NCI-H774 (cell line): ENCODE measurements at places on chromosomes 5 and 9.

DNA sequence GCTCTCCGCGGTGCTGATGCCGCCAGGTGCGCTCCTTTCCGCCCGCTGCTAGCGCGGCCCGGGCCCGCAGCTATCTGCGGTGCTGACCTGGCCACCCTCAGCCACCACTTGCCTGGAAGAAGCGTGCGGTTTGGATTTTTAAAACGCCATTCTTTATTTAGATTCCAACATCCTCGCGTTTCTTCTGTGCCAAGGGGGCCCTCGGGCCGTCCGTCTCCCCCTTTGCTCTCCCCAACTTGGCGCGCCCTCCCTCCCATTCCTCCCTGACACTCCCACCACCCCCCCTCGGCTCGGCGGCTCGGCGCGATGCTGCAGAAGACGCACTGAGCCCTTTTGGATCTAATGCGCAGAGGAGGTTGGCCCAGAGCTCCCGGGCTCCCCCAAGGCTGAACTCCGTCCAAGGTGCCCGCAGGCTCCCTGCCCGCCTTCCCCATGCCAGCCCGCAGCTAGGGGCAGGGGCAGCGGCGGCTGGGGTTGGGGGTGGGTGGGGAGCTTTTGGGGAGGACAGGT, at the start of gene BARHL1:
Gene BARHL1 (plus strand): TSS at position 331 of the 510 bp plus-strand sequence. CDS start 192 bp downstream, outside the sequence.
- no peak for DNase-seq

GRCh38 chr9:69412741-69413150, 87.7 kb downstream of the ENTREP1 start:
- no peak for DNase-seq

DNA sequence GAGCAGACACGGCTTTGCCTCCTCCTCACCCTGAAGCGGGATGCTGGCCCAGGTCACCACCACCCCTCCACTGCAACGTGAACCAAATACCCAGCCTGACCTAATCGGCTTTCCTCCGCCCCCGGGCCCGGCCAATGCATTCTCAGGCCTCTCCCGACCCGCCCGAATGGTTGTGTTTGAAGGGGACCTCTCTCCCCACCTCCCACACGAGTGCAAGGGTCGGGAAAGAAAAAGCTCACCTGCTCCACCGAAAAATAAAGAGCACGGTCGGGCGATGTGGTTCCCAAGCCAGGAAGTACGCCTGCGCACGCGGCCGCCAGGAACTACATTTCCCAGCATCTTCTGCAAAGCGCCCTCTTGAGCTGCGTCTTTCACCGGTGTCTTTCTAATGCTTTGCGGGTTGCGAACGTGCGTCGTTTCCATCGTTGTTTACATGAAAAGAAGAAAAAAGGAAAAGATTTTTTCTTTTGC, at the start of gene ZNF883:
Gene ZNF883 (minus strand): TSS at position 282 of the 471 bp plus-strand sequence.
- DNase-seq = peak; percentile 57

DNA sequence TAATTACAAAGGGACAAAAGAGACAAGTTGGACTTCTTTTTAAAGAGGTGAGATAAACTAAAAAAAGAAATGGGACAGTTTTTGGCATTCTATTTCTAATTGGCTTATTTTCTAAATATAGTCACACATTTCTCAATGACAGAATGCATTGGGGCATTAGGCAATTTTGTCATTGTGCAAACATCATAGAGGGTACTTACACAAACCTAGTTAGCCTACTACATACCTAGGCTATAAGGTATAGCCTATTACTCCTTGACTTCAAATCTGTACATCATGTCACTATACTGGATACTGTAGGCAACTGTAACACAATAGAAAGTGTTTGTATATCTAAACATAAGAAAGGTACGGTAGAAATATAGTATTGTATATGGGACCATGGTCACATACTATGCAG, 56.1 kb downstream of the LSM11 start:
- no peak for DNase-seq

- no peak for DNase-seq
Observed at GRCh38 chr5:157362982-157363381, 97.0 kb upstream of the NIPAL4 start.

DNA sequence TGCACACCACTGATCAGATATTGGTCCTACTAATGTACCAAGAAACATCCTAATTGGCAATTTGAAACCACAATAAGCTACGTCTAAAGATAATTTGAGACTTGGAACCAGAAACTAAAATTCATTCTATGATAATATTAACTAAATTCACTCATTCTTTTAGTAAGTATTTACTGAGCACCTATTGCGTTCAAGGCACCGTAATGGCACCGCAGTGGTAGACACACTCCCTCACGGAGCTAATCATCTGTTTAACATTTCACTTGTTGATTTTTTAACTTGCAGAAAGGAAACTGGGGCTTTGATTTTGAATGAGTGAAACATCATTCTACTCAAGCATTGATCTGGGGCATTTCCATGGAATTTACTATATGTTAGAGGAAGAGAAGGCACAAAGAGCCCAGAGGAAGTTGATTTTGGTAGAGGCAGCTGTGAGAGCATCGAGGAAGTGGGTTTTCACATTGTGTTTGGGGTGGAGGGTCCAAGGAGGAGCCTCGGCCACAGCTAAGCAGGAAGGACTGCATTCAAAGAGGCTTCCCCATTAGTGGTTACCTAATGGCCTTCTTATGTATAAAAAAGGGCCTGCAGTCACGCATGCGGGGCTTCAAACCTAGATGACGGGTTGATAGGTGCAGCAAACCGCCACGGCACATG, 7.1 kb downstream of the RAPGEF1 start:
- no peak for DNase-seq

DNA sequence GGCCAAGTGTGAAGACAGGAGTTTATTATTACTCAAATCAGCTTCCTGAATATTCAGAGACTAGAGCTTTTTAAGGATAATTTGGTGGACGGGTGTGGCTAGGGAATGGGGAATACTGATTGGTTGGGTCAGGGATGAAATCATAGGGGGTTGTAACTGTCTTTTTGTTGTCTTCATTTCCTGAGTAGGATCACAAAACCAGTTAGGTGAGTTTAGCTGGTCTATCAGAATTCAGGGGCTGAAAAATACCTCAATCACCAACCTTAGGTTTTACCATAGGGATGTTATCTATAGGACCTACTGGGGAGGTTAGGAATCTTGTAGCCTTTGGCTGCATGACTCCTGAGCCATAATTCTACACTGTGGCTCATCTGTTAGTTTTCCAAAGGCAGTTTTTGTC, 235.8 kb downstream of the YTHDC2 start:
- DNase-seq = no peak

GRCh38 chr9:80964374-80964773, 725.0 kb downstream of the TLE1 start:
- no peak for DNase-seq

DNA sequence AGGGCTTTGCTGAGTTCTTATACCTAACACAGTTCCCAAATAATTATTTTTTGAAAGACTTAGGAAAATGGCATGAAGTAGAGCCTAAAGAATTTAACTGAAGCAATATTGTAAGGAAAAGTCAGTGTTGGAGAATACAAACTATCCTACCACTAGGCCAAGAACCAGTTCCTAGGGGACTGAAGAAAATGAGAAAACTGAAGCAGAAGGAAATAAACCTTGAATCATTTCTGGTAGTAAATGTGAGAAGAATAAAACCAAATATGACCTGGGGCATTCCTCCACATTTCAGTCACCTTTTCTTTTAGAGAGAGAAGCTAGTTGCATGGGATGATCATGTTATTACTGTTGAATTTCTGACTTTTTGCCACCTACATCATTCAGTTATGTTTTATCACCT, 1393.9 kb upstream of the C9orf72 start:
- no peak for DNase-seq

DNA sequence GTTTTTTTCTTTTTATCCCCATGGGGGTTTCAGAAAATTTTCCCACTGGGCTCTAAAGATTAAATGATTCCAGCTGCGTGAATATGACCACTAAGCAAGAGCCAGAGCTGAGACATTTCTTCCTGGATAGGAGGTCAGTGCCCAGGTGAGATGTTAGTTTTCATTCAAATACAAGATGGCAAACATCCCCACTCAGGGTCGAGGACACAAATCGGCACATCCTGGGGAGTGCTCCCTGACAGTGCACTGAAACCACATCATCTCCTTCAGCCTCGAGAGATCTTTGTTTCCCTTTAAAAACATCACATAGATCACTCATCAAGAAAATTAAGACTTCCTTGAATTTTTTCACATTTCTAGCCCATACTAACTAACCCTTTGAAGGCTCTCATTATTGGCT, 273.2 kb upstream of the PANK3 start:
- no peak for DNase-seq

GRCh38 chr9:5263351-5264218, 32.4 kb downstream of the INSL4 start:
- DNase-seq = no peak

- DNase-seq = no peak
Observed at GRCh38 chr5:115583474-115583873, 18.8 kb downstream of the TICAM2 start.

GRCh38 chr5:96942078-96942477, 6.2 kb downstream of the LNPEP start:
- DNase-seq = no peak

- DNase-seq = no peak
Observed at GRCh38 chr9:131516100-131516499, 13.4 kb downstream of the POMT1 start.

GRCh38 chr5:102747386-102748166, 7.5 kb upstream of the PAM start:
- DNase-seq = no peak

GRCh38 chr5:65943771-65944170, 17.4 kb downstream of the ERBIN start:
- no peak for DNase-seq

DNA sequence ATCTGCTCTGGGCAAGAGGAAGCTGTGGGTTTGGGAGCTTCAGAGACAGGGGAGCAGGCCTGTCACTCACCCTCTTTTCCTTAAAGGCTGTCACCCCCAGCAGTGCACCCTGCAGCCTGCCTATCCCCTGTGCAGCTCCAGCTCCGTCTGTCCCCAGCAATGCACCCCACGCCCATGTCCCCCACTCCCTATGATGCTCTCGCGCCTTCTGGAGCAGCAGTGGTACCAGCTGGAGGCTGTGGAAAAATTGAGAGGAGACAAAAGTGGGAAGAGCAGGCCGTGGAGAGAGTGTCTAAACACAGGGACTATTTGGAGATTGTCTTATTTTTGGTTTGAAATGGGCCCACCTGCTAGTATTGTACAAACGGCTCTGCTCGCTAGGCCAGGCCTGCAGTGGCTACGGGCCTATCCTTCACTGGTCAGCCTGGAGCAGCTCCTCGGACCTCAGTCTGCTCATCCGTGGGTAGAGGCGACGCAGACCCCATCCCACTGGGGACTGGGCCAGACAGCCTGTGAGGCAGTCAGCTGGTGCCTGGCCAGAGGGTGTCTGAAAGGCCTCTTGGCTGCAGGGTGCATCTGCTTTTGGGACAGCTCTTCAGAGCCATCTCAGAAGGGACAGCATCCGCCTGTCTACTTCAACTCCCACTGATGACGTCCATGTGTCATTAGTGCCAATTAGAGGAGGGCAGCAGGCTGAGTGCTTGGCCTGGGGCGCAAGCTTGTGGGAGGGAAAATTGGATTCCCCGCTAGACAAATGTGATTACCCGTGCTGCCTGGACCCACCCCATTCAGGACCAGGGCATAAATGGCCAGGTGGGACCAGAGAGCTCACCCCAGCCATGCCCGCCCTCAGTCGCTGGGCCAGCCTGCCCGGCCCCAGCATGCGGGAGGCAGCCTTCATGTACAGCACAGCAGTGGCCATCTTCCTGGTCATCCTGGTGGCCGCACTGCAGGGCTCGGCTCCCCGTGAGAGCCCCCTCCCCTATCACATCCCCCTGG, at the start of gene DBH:
Gene DBH (plus strand): TSS at position 831 of the 999 bp plus-strand sequence. CDS start 9 bp downstream, at position 840.
- no peak for DNase-seq

- DNase-seq = no peak
Observed at GRCh38 chr5:107560377-107560776, 110.4 kb downstream of the EFNA5 start.

DNA sequence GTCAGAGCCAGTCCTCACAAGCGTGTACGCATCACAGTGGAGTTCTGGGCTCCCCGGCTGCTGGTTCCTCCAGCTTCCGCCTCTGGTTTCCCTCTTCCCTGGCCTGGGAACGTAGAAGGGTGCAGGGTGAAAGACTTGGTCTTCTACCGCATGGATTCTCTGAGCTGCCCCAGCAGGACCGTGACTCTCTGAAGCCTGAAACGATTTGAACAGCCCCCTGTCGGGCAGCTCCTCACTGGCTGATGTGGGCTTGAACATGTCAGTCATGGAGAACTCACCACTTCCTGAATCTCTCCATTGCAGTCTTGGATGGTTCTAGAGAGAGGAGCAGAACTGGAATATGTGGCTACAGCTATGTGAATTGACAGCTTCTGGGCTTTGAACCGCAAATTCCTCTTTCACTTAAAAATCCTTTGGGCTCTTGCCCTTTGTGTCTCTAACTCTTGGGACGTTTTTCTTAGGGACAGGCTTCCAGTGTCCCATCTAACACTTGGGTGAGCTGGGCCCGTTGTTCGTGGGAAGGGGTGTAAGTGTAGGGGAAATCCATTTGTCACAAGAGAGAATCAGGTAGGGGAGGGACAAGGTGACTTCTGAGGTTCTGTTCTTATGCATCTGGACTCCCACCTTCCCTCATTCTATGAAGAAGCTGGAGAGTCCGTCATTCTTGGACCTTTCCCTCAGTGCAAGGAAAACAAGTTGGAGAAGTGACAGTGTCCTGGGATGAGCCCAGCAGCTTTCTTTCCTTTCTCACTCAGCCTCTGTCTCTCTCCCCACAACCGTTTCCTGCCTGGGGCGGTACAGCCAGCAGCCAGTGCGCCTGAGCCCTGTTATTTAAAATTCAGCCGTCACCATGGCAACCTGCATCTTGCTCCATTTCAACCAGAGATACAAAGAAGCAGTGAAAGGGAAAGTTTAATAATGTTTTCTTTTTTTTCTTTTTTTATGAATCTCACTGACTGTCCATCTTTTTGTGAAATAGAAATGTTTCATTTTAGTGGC, 84.7 kb downstream of the PTTG1 start:
- DNase-seq = no peak

DNA sequence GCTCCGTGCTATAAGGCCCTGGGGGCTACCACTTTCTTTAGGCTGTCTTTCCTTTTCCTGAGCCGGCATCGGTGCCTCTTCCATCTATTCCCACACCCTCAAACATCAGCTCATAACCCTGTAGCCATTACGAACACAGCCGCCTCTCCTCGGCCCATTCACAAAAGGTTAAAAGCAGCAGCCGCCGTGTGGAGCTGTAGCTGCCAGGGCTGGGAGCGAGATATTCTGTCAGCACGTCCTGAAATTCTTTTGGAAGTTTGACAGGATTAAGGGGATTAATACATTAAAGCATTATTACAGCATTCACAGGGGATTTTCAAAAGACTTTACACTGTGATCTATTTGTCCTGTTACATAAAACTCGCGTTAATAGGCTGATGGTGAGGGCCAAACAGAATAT, 428.2 kb downstream of the CDK5RAP2 start:
- DNase-seq = no peak

DNA sequence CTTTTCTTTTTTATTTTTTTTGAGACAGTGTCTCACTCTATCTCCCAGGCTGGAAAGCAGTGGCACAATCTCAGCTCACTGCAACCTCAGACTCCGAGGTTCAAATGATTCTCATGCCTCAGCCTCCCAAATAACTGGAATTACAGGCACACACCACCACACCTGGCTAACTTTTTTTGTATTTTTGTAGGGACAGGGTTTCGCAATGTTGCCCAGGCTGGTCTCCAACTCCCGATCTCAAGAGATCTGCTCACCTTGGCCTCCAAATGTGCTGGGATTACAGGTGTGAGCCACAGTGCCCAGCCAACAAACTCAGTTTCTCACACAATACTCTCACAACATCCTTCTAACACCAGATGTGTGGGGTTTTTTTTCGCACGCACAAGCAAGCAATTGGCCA, 22.1 kb downstream of the AFF4 start:
- no peak for DNase-seq
